CD4-positive, alpha-beta T cell treated with Interleukin-6 at 100 ng/mL for 8 hours (primary cell): ENCODE measurements at places on chromosomes 1 and 21.

GRCh38 chr1:207486198-207486597 lies 9.8 kb upstream of the CR1 start:
- no peak for DNase-seq

DNA sequence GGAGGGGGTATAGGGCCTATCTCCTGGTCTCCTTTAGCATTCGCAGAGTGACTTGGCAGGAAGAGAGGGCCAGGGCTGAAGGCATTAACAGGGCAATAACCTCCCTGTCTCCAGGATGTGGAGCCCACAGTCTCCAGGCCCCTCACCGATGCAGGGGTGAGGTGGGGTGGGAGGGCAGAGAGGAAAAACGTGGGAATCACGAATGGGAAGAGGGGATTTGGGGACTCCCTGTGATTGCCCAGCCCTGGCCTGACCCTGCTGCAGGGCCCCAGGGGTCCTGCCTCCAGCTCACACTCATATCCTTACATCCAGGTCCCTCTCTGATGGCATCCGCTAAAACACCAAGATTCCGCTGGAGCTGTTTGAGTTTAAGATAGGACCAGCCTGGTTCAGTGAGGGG lies 14.6 kb downstream of the TFAP2E start:
- DNase-seq = no peak

DNA sequence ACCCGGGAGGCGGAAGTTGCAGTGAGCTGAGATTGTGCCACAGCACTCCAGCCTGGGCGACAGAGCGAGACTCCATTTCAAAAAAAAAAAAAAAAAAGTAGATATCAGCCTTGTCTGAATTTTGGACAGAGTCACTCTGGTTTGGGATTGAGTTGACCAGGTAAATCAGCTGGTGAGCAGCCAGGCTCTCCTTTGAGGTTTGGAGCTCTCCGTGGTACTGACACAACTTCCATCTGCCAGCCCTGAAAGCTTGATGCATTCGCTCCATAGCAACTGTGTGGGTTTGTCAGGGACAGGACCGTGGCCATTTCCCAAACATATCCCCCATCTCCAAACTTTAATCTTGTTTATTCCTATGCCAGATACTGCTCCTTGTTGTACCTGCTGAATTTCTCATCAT lies 155.2 kb downstream of the DMRTA2 start:
- no peak for DNase-seq

DNA sequence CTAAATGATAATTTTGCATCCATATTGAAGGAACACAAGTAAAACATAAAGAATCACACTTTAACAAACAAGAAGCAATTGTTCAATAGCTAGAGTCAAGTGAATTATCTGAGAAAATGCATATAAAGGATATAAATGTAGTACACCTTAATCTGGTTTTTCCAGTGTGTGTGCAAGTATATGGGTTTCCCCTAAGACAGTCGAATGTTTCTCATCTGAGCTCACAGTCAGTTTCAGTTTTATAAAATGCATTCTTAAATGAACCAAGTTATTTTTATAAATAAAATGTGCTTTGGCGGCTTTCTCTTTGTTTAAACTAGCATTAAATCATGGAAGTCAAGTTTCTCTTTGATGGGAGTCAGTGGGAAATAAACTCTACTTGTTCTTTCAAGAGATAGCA lies 125.9 kb downstream of the PTPRC start:
- no peak for DNase-seq

DNA sequence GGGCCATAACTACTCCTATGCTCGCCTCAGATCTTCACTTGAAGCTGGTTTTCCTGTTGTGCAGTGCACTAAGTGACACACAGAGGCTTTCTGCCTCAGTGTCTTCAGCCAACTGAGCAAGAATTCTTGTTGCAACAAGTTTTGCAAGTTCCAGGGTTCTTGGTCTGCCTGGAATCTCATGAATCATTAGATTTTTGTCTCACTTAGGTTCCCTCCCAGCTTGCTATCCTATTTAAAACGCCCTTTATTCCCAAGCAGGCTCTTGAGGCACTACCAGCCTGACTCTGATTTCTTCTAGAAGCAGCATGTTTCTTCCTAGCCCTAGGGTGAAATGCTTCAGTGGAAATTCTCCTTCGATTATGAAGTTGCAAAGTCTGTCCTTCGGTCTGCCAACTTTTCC lies 158.8 kb downstream of the C1orf21 start:
- no peak for DNase-seq

- DNase-seq = no peak
Observed at GRCh38 chr1:93443454-93443853, 4.5 kb upstream of the FNBP1L start.

DNA sequence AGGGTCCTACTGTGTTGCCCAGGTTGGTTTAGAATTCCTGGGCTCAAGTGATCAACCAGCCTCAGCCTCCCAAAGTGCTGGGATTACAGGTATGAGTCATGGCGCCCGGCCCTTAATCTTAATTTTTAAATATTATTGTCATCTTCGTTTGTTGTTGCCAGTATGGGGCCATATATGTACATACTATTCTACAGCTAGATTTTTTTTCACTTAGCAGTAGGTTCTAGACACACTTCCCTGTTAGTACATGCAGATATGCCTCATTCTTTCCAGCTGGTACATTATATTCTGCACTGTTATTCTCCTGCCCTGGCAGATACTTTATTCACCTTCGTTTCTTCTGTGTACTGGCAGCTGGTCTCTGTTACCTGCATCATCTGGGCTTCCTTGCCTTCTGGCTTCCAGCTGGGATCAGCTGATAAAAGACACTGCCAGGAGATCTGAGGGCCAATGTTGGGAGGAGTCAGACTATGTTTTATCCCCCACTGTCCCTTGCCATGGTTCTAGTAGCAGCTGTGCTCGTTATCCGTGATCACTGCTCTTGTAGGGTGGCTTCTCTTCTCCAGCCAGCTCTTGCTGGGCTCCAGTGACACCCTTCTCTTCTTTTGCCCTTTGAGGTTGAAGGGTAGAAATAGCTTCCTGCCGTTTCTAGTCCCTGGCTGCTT lies 24.7 kb downstream of the ST3GAL3 start:
- DNase-seq = no peak

GRCh38 chr1:55050283-55050682 lies 10.9 kb downstream of the PCSK9 start:
- no peak for DNase-seq

- peak; percentile 26 for DNase-seq
Observed at GRCh38 chr1:223712850-223713474, 623 bp downstream of the CAPN2 start.

GRCh38 chr1:33537885-33538284 lies 65.4 kb downstream of the ZSCAN20 start:
- DNase-seq = no peak

- no peak for DNase-seq
Observed at GRCh38 chr1:30754684-30755171, 2.8 kb downstream of the LAPTM5 start.

DNA sequence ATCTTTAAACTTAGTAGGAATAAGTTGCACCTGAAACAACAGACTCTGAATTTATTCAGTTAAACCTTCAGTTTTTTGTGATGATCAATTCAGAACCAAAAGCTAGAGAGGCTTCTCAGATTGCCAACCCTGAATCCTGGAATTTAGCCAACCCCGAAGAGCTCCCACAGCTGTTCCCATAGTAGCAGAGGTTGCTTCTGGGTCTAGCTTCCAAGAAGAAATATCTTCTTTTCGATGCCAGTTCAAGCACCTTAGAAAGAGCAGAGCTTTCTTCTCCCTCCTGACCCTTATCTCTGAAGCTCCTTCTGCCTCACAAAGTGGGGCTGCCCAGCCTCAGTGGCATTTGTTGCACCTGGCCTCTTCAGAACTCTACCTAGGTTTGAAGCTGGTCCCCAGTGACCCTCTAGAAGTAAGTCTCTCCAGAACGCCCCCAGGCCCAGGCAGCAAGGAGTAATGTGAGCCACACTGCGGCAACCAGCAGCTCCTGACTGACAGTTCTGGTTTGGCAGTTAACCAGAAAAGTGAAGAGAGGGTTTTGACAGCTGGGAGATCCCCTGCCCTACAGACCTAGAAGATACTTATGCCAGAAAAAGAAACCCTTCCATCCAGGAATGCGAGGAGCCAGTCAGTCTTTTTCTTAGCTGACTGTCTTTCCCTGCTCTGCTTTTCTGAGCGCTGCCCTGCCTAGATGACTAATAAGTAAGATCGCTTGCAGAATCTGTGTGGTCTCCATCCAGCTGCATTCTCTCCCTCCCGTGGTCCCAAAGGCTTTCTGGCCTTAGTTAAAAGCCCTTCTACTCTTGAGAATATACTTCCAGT lies 165.9 kb downstream of the ADGRL4 start:
- no peak for DNase-seq

DNA sequence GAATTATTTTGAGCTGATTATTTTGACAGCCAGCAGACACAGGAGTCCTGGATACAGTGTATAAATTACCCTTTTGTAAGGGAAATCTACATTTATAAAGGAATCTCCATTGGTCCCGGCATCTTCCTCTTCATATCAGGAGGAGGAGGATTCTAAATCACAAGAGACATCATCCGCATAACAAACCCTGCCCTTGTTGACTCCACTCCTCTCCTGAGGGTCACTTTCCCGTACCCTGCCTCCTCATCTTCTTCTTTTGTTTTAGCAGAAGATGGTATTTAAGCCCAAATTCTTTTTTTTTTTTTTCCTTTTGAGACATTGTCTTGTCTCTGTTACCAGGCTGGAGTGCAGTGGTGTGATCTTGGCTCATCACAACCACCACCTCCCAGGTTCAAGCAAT lies 14.6 kb upstream of the PKNOX1 start:
- DNase-seq = no peak

GRCh38 chr1:107936498-107937481 lies 28.2 kb downstream of the VAV3 start:
- DNase-seq = peak; percentile 25

DNA sequence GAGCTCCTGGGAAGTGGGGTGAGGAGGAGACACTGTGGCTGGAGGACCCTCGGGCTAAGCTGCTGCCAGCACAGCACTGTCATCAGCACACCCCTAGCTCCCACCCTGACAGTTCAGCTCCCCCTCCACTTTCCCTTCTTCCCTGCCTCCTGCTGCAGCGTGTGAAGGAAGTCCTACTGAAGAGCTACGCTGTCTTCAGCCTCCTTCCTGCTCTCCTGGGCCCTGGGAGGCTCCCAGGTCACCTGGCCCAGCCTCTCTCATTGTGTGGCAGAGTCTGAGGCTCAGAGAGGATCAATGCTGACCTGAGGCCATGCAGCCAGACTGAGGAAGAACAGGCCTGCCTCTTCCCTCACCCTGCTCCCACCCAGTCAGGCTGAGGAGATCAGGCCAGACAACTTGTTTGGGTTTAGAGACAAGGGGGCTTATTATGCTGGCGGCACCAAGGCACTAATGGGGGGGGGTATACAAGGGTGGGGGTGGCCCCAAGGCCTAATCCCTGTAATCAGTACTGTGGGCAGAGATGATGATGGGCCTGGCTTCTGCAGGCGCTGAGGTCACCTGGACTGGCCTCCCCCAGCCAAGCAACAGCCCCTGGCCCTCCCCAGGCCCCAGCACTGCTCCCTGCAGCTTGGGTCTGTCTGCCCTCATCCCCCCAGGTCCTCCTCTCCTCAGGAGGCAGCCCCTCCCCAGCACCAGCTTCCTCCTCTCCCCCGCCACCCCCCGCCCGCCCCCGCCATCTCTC lies 9.1 kb downstream of the NES start:
- DNase-seq = no peak

GRCh38 chr1:17204546-17205440 lies at the start of gene PADI1:
Gene PADI1, plus strand, starts transcription at chr1:17205128. Its CDS starts 90 bp downstream, at chr1:17205218.
- no peak for DNase-seq

DNA sequence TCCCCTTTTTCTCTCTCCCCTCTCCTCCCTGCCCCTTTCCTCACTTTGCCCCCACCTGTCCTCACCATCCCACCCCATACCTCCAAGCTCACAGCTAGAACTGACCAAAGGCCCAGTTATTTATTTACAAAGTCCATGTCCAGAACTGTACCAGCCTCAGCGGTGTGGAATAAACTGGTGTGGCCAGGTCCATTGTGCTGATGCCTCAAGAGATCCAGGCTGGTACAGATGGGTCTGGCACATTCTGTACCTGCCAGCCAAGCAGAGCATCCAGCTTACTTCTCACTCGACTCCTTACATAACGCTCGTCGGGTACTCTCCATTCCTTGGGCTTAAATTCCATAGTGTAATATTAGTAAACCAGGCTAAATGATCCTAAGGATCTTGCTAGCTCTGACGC lies 11.8 kb downstream of the PDZK1IP1 start:
- no peak for DNase-seq

- DNase-seq = no peak
Observed at GRCh38 chr1:44619261-44619900, 54.9 kb downstream of the TMEM53 start.

- DNase-seq = no peak
Observed at GRCh38 chr1:182833271-182833670, 5.9 kb upstream of the DHX9 start.

- DNase-seq = no peak
Observed at GRCh38 chr1:181733486-181733885, 250.2 kb downstream of the CACNA1E start.

- peak; percentile 46 for DNase-seq
Observed at GRCh38 chr1:44318097-44319088, 36.7 kb downstream of the ERI3 start.

DNA sequence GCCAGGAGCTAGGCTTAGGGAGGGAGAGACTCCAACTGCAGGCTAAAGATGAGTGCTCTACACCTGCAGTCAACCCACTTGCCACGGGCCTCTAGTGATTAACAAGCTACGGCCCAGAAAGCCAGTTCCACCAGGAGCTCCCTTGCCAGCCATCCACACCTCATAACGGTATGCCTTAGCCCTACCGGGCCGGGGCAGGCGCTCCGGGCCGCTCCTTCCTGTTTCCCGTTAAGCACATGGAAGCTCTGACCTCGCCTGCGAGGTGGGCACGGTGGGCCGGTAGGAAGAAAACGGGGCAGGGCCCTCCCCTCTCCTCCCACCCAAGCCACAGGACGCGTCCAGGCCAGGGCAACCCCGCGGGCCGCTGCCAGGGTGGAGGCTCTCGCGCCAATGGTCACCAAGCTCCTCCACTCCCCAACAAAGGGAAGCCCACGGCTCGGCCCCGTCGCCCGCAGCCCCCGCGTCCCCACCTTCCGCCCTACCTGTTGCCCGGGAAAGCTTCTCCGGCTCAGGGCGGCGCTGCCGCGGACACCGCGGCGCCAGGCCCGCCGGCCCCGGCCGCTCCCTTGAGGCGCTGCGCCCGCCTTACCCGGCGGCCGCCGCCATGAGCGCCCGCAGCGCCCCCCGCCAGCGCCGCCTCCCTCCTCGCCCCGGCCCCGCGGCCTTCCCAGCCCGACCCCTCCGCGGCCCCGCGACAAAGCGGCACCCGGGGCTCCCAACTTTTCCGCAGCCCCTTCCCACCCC lies 627 bp downstream of the CERS2 start:
- peak; percentile 29 for DNase-seq

- DNase-seq = no peak
Observed at GRCh38 chr1:229751610-229752009, 125.6 kb downstream of the URB2 start.

- DNase-seq = peak; percentile 3
Observed at GRCh38 chr1:75233302-75233929, 99.2 kb downstream of the LHX8 start.

GRCh38 chr1:107415241-107415640 lies 274.4 kb downstream of the NTNG1 start:
- no peak for DNase-seq

- no peak for DNase-seq
Observed at GRCh38 chr1:157142201-157142600, 4.0 kb upstream of the ETV3 start.
